DMS153 (cell line): ENCODE measurements at places on chromosomes 4 and X.

GRCh38 chr4:83024233-83024632 lies 10.8 kb upstream of the COPS4 start:
- DNase-seq: no peak

GRCh38 chr4:71300964-71301363 lies 37.9 kb upstream of the SLC4A4 start:
- DNase-seq: no peak

- no peak for DNase-seq
These were observed 57.4 kb downstream of the VEGFC start for GRCh38 chr4:176735300-176735699.

GRCh38 chr4:61533140-61533539 lies 333.0 kb downstream of the ADGRL3 start:
- DNase-seq: no peak

DNA sequence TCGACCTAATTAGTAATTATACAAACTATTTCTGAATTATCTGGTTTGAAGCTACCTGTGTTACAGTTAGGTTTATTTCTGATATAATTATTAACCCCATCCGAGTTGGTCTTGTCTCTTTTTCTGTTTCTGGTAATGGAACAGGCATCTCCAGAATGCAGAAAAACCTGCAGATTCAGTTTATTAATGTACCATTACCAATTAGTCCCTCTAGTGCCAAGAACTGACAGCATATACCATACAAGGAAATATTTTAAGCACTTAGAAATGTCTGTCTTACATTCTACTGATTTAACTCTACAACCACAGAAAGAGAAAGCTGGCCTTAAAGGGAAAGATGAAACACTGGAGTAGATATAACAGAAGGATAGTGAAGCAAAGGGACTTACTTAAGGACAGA lies 570.6 kb downstream of the CENPC start:
- DNase-seq: no peak

GRCh38 chrX:45070116-45071007 lies 130.3 kb downstream of the DIPK2B start:
- DNase-seq: no peak

- no peak for DNase-seq
These were observed 66.9 kb upstream of the PPARGC1A start for GRCh38 chr4:23956601-23957364.

GRCh38 chr4:137558951-137559350 lies 26.7 kb upstream of the PCDH18 start:
- DNase-seq: no peak

DNA sequence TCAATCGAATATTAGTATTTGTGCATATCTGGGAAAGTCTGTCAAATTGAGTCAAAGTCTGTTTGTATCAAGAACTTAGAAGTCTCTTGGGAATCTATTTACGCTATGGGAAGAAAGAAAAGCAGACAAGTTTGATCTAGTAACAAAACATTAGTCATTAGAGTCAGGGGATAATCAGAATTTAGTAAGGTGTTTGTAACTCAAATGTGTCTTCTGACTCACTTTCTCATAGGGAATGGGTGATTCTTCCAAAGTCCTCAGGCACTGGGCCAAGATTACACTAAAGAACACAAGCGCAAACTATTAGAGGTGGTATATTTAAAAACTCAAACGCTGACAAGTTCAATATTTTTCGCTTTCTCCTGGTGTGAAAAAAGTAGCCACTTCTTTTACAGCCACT lies 926.5 kb downstream of the PDHA2 start:
- no peak for DNase-seq

DNA sequence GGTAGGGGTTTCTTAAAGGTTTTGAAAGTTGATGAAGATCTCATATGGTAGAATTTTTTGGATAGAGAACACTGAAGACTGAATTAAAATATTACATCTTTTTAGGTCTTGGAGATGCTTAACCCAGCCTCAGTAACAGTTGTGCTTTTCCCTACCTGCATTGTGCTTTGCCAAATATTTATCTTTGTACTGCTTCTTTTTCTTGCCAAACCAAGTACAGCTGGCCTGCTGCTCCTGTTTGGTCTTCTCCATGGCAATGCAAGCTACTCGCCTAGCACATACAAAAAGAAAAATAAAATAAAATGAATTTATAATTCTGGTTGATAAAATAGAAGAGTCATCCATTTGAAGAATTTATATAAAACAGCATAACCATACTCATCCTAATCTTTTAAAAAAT lies 95.4 kb downstream of the NYX start:
- no peak for DNase-seq

GRCh38 chr4:117916728-117917127 lies 117.6 kb upstream of the NDST3 start:
- DNase-seq: no peak

- DNase-seq: no peak
These were observed 1.2 kb downstream of the TMEM255A start for GRCh38 chrX:120309873-120310705.

- no peak for DNase-seq
These were observed 3.4 kb upstream of the PCDH18 start for GRCh38 chr4:137535718-137536117.

GRCh38 chrX:23066588-23067281 lies 67.0 kb downstream of the DDX53 start:
- DNase-seq: no peak

GRCh38 chrX:25650216-25650820 lies 487.8 kb upstream of the MAGEB18 start:
- no peak for DNase-seq

- DNase-seq: no peak
These were observed 436.0 kb upstream of the INTU start for GRCh38 chr4:127196655-127197352.

GRCh38 chr4:6750286-6751221 lies 32.0 kb upstream of the KIAA0232 start:
- no peak for DNase-seq

- no peak for DNase-seq
These were observed 2.1 kb downstream of the SEL1L3 start for GRCh38 chr4:25860586-25861279.

DNA sequence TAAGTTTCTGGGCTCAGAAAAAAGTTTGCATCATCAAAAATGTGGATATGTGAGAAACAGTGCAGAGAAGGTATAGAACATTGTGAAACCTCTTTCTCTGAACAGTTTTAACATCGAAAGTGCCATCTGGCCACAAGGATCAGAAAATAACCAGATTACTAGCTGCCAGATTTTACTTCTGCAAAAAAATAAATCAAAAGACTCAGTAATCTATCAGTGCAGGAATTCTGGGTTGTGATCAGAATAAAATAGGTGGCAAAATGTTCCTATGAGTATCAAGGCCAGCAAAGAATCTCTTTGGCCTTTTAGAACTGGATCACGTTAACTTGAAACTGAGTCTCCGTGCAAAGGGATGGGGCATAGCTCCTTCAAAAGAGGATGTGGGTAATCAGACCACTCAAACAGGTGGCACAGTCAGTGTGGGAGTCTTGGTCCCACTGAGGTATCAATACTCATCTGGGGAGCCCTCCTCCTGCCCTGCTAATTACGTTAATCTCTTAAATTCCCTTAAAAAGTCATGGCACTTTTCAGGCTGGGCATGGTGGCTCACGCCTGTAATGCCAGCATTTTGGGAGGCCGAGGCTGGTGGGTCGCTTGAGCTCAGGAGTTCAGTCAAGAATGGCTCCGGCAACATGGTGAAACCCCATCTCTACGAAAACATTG lies 26.7 kb upstream of the RBM47 start:
- DNase-seq: no peak

GRCh38 chr4:32790803-32791202 lies 2070.6 kb downstream of the PCDH7 start:
- DNase-seq: no peak

GRCh38 chr4:39394706-39395105 lies 12.0 kb upstream of the KLB start:
- no peak for DNase-seq

DNA sequence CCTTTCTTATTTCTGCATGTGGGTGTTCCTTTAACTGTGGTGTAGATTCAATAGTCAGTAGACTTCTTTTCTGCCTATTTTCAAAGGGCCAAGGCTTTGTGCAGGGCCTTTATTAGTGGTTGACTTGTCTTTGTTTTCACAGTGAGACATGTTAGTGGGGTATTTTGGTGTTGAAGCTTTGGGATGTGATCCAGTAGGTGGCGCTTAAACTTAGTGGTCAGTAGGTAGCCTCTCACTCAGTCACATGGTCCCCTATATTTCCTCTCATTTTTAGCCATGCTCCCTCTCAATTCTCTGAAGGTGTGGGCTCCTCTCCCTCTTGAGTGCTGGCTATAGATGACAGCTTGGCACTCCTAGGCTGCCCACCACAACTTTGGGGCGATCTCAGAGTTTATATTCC lies 23.4 kb upstream of the SLC10A7 start:
- no peak for DNase-seq

DNA sequence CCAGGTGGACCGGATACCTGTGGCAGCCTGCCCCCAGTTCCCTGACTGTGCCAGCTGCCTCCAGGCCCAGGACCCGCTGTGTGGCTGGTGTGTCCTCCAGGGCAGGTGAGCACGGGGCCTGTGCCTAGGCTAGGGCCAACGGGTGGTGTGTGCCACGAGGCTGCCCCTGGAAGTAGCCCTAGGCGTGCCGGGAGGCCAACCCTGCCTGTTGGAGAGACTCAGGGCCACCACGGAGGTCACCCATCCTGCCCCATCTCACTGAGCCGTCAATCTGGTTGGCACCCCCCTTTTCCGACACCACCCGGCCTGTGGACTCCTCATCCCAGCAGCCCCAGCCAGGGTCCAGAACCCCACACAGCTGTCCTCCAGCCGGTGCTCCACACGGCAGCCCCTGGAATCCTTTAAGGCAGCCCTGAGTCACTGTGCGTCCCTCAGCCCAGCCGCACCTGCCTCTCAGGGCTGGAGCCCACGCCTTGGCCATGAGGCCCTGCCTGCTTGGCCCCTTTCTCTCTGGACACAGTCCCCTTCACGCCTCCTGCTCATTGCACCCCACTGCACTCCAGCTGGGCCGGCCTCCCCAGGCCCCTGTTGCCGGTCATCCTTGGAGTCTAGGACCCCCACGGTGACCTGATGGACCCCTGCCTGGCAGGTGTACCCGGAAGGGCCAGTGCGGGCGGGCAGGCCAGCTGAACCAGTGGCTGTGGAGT lies 5.3 kb downstream of the PLXNB3 start:
- no peak for DNase-seq

GRCh38 chr4:10981096-10981495 lies 296.5 kb upstream of the CLNK start:
- no peak for DNase-seq

- DNase-seq: peak; percentile 34
These were observed 339.9 kb upstream of the NOCT start for GRCh38 chr4:138675685-138676084.

DNA sequence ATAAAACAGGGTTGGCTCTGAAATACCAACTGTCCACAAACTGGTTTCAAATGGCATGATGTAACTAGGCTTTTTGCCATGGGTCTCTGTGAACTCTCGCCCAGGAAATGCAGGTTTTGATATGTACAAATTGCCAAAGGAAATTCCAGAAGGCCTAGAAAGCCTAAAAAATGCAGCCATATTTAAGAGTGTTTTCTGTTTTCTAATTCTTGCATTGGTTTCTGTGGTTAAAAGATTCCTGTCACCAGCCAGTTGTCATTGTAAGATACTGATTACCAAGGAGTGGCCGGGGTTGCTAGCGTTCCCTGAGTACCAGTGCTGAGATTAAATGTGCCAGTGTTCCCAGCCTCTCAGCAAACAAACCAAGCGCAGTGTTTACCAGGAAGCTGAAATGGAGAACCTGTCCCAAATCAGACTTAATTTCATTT lies 53.9 kb upstream of the SORBS2 start:
- DNase-seq: peak; percentile 40

GRCh38 chrX:94850811-94851210 lies 1176.8 kb downstream of the FAM133A start:
- DNase-seq: no peak

DNA sequence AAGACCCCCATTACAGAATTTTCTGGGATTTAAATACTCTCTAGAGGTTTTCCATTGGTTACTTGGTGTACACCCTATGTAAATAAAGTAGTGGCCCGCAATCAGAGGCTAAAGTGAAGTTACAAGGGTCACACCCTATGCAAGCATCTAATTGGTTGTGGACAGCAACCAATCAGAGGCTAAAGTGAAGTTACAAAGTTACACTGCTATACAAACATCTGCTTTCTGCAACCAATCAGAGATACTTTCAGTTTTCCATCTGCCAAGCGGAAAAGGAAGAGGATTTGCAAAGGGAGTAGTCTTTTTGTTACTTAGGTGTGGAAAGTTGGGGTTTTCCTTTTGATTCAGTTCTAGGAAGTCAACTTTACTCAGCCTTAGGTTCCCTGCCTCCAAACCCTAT lies 2.0 kb upstream of the ATRX start:
- DNase-seq: no peak

- DNase-seq: no peak
These were observed 39.2 kb downstream of the ARHGAP24 start for GRCh38 chr4:85514117-85514516.

DNA sequence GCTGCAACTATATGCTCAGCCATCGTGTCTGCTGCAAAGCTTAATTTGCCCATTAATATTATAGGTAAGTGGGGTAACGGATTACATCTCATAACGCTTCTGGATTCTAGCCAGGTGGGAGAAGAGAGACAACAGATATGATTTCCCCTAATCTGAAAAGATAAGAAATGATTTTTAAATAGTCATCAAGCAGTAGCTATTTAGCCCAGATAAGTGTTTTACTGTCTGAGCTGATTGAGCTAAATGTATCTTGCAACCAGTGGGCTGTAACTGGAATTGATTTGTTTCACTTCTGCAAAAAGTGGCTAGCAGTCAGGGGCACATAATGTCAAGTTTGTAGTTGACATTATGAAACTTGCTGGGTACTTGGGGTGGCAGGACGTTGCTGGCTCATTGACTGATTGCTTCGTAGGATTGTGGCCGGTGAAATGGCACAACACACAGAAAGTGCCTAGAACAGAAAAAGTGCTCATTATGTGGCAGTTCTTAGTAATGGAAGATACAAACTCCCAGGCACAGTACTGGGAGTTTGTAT lies 18.5 kb downstream of the LAP3 start:
- no peak for DNase-seq

DNA sequence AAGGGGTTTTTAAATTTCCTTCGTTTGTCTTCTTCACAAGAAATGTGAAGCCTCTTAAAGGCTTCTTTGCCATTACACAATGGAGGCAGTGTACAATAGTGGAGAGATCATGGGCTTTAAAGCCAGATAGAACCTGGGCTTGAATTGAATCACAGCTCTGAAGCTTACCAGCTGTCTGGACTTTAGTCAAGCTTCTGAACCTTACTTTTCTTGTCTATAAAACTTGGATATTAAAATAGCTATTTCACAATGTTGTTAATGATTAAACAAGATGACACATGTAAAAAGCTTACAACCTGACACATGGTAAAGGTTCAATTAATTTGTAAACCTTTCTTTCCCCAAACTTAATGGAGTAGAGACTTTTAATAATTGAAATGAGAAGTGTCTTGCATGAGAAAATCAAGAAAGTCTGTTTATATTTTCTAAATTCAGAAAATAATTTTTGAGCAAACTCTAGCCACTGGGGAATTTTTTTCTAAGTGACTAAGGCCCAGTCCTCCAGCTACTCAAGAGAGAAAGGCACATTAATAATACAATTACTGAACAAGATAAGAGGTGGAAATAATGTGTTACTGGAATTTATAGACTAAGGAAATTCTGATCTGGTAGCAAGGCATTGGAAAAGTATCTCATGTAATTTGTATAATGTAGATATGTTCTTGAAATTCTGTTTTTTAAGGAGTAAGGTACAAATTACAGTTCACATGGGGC lies 21.7 kb upstream of the TBC1D8B start:
- no peak for DNase-seq

GRCh38 chrX:71913156-71913950 lies 2.7 kb downstream of the NHSL2 start:
- no peak for DNase-seq
